ENCODE measurements at places on chromosomes 2 and 18.

DNA sequence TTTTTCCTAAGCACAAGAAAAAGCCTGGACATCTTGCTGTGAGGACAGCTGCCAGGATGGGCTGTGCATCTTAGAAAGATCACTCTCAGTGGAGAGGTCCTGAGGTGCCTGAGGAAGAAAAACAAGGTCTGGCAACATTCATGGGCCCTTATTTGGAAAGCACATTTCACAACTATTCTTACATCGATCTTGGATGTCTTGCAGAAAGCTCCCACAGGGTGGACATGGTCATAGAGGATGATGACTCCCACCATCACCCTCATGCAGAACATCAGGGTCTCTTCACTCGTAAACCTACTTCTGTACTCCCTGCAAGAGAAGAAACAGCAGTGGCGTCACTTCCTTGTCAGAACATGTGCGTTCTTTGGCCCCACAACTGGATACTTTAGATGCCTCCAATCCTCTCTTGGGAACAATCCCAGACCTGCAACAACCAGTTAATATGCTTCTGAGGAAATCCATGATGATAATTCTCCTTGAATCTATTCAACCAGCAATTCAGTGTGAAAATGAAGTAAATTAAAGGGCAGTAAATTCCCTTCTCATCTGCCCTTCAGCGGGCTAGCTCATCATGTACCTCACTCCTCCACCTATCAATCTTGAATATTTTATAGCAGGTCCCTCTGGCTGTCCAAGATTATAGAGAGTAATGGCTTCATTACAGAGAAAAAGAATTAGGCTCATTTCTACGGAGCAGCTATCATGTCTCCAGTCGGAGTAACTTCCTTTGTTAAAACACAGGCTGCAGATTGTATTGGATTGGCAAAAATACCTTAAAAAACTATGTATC is 106.2 kb downstream of the CYRIA start:
- no peak for DNase-seq

- no peak for DNase-seq
Observed at GRCh38 chr2:186884587-186884986, 35.6 kb upstream of the ZSWIM2 start.

DNA sequence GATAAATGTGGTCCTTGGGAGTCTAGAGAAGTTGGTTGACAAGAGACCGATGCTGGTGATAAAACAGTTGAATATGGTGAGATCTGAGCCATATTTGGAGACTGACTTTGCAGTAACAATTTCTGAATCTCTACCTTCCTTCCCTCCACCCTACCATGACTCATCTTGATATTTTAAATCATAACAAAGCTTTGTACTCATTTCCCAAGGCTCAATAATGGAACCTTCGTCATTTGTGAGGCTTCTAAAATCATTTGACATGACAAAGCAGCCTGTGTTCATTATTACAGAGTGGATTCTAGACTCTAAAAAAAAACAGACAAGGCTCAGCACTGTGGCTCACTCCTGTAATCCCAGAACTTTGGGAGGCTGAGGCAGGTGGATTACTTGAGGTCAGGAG is 38.5 kb upstream of the PDCL3 start:
- DNase-seq = no peak

GRCh38 chr2:17470855-17471641 is 47.2 kb downstream of the RAD51AP2 start:
- no peak for DNase-seq

DNA sequence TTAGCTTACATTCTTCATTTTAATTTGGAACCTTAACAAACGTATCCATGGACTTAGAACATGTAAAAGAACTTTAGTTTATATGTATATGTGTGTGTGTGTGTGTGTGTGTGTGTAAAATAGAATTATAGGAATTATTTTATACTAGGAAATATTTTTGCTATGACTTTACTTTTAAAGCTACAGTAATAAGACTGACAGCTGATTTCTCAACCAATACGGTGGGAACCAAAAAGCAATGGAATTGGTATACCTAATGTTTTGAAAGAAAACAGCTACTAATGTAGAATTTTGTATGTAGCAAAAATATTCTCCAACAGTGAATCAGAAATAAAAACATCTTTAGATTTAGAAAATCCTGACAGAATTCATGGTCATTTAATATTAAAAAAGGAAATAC is 146.5 kb upstream of the ARL4C start:
- no peak for DNase-seq

GRCh38 chr2:240236217-240237111 is 96.0 kb upstream of the OTOS start:
- peak; percentile 81 for DNase-seq

DNA sequence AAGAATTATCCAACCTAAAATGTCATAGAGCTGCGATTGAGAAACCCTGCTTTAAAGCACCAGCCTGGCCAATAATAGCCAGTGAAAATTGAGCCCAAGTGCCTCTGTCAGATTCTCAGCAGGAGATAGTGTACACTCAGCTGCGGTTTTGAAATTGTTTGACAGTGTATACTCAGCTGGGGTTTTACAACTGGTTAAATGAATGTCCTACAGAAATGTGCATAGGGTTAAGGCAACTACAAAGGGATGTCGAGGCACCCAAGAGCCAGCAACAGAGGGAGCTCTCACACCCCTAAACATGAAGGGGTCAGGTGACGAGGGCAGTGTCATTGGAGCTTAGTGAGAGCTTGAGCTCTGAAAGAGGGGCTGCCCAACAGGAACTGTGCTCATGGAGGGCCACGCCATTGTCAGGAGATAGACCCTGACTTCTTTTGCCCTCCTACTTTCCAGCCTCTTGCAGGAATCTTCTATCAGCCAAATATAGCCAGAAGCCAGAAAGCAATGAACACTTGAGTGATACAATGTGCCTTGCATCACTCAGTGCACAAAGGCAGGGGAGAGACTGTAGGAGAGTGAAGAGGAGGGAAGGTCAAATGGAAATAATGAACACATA is 15.1 kb downstream of the ACTG2 start:
- peak; percentile 51 for DNase-seq
